ENCODE measurements at places on chromosomes 4 and X.

DNA sequence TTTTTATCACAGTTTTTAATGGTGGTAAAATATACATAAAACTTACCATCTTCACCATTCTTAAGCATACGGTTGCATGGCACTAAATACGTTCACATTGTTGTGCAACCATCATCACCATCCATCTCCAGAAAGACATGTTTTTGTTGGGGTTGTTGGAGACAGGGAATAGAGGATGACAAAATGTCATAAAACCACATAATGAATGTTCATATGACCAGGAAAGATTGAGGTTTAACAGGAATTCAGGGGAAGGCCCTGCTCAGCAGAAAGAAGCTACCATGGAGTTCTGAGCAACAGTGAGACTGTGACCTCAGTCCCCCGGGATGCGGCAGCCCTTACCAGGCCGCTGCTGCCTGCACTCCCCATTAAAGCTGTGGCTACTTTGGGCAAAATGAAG is 63.9 kb upstream of the TRIM2 start:
- DNase-seq = no peak

DNA sequence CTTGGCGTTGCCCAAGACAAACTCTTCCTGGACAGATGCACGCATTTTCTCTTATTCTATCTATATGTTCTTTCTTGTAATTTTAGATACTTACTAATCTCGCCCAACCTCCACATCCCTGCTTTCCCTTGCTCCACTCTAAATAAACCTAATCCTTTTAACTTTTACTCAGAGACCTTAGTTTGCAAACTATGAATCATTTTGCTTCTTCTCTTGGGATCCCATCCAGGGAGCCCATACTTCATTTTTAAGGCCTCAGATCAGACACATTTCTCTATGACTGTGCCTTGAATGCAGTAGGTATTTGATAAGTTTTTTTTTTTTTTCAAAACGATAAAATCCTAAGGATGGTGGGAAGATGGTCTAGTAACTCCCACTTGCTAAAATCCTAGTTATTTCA is 353.8 kb upstream of the HAND2 start:
- no peak for DNase-seq

- no peak for DNase-seq
These were observed 451.5 kb downstream of the UBE2NL start for GRCh38 chrX:144335402-144335801.

GRCh38 chrX:100340491-100341141 is 69.5 kb downstream of the PCDH19 start:
- DNase-seq = no peak

Measured in stimulated activated CD8-positive, alpha-beta memory T cell treated with anti-CD3 and anti-CD28 coated beads, Interleukin-12 subunit alpha, Interleukin-12 subunit beta, amount 100 ng/mL, for 4 hours (primary cell).